T-helper 17 cell (primary cell): ENCODE measurements at places on chromosomes 1 and 21.

- no peak for DNase-seq
These were observed 590.3 kb downstream of the PTPRU start for GRCh38 chr1:29826646-29827045.

- DNase-seq = no peak
These were observed 163.9 kb downstream of the TSEN15 start for GRCh38 chr1:184215274-184215925.

GRCh38 chr1:167912294-167912693 lies 1.6 kb downstream of the ADCY10 start:
- no peak for DNase-seq

- no peak for DNase-seq
These were observed 21.3 kb downstream of the TNFRSF1B start for GRCh38 chr1:12188115-12188514.

GRCh38 chr1:242784084-242784483 lies 259.6 kb upstream of the PLD5 start:
- no peak for DNase-seq

- DNase-seq = no peak
These were observed 64.4 kb upstream of the NEK2 start for GRCh38 chr1:211739671-211740411.

DNA sequence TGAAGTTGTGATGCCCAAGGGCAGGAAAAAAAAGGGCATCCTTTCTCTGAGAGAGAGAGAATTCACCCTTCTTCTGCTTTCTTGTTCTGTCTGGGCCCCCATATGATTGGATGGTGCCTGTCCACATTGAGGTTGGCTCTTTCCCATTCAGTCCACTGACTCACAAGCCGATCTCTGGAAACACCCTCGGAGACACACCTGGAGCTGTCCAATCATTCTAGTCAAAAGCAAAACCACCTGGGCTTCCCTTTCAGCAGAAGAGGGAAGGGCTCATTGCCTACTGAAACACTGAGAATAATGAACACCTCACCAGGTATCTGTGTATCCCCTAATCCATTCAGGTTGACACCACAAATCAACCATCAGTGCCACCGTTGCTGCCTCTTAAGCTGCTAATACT lies 103.7 kb upstream of the GNG12 start:
- DNase-seq = no peak

GRCh38 chr1:6343506-6344405 lies 49.8 kb downstream of the ACOT7 start:
- DNase-seq = no peak
